DMS79 treated with DMSO at 0.1 percent for 48 hours (cell line): ENCODE measurements at places on chromosomes 7 and 10.

GRCh38 chr10:24425151-24425550 is 216.2 kb downstream of the KIAA1217 start:
- no peak for DNase-seq

- peak; percentile 75 for DNase-seq
These were observed 214.1 kb downstream of the TMEM178B start for GRCh38 chr7:141287936-141288335.

DNA sequence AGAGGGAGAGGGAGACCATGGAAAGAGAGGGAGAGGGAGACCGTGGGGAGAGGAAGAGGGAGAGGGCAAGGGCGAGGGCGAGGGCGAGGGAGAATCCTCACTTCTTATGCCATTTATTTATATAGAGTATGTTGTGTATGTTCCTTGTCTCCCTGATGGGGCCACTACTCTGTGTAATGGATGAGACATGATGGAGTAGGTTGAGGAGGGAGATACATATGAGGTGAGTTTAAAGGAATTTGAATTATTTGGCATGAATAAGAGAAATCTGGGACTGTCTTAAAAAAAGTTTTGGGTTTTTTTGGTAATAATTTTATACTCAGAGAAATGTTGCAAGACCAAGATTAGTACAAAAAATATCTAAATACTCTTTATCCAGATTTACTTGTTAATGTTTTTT is 20.1 kb downstream of the CCSER2 start:
- DNase-seq: no peak

DNA sequence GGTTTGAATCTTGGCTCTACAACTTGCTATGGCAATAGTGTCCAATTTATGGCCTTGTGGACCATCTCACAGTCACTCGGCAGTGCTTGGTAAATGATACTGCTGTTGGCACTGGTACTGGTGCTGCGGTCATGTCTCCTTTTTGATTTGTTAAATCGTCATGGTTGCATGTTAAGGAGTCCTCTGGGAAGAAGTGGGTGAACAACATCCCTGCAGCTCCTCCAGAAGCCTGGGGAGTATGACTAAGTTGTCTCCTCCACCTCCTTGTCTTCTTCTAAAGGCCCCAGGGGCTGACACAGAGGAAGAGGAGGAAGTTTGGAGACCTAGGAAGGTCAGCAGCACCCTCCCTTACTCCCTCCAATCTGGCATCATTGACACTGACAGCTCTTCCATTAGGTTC is 8.5 kb downstream of the ITPRIP start:
- DNase-seq: no peak

GRCh38 chr10:102923601-102924000 is 5.5 kb downstream of the CNNM2 start:
- no peak for DNase-seq

- no peak for DNase-seq
These were observed 168.9 kb downstream of the SLIT1 start for GRCh38 chr10:97016728-97017473.

- no peak for DNase-seq
These were observed 181.0 kb upstream of the TMEM106B start for GRCh38 chr7:12030116-12030515.

- no peak for DNase-seq
These were observed 85.8 kb downstream of the TNS3 start for GRCh38 chr7:47496056-47496665.

GRCh38 chr7:99248391-99249095 is 24.1 kb upstream of the MYH16 start:
- DNase-seq: no peak

DNA sequence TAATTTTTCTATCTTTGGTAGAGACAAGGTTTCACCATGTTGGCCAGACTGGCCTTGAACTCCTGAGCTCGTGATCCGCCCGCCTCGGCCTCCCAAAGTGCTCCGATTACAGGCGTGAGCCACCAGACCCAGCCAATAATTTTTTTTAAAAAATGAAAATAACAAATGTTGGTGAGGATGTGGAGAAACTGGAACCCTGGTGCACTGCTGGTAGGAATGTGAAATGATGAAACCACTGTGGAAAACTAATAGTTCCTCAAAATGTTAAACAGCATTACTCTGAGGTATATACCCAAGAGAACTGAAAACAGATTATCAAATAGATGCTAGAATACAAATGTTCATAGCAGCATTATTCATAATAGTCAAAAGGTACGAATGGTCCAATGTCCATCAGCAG is 23.0 kb upstream of the YWHAG start:
- no peak for DNase-seq

- DNase-seq: no peak
These were observed 181.7 kb downstream of the ST7 start for GRCh38 chr7:117134889-117135552.

DNA sequence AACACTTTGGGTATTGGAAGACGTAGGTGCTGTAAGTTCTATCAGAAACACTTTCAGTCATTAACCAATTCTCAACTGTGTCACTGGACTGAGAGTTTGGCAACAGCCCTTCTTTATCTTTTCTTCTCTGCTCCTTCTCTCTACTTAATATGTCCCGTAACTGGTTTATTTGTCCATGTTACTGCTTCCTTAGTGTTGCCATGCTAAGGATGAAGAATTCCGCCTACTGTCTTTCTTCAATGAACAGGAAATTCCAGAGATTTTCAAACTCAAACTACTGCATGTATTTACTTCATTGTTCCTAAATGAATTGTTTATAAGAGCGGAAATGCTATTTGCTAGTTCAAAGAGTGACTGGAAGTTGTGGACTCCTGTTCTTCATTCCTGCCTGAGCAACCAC is 143.7 kb downstream of the TAX1BP1 start:
- DNase-seq: no peak

DNA sequence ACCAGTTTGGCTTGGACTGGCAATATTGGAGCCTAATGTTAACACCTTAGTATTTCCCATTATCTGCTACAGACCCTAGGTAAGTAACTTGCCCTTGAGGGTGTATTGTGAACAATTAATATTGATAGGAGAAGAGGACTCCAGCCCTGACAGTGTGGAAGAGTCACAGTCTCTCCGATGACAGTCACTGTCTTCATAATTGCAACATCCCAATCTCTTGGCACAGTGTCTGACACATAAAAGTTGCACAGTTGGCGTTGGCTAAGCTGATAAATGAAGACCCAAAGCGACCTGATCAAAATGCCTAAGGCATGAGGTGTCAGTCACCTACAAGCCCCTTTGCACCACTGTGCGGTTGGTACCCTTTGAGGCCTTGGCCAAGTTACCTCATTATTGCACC is 154.7 kb upstream of the AOAH start:
- DNase-seq: no peak

- no peak for DNase-seq
These were observed 10.3 kb downstream of the ITPRIP start for GRCh38 chr10:104327745-104328645.

DNA sequence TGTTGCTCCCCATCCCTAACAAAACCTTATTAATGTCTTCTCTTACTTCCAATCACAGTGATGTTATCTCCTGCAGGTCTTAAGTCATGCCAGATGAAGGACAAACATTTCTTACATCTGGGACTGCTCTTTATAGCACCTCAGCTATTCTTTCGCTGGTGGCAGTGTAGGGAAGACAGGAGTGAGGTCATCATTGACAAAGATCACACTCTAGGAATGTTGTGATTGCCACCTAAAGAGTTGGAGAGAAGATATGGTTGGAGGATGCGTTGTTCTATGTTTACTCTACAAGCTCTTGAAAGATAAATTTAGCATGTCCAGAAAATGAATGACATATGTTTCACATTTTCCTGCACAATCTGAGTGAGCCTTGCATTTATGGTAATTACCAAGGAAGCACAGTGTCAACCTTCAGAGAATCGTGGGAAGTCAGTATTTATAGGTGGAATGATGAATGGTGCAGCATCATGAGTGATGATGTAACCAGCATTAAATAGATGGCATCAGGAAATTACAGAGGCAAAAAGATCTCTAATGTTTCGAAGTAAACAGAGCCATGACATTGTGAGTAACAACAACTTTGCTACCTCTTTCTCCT is 188.1 kb upstream of the STEAP1 start:
- DNase-seq: no peak

DNA sequence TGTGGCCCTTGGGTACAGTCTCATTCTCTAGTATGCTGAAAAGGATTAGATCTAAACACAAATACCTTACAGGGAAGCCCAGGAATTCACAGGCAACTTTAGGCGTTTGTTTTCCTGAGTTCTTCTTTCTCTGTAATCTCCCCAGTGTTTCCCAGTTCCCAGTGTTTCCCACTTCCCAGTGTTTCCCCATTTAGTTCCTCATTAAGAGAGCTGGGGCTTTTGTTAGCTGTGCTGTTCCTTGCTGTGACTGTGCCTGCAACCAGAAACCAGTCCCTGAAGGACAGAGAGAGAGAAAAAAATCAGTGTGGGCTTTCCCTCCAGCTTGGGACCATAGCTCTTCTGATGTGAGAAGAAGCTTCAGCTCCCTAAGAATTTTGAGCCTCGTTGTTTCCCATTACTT is 802.9 kb upstream of the COBL start:
- DNase-seq: no peak

GRCh38 chr10:123464430-123465323 is 201.5 kb upstream of the GPR26 start:
- DNase-seq: no peak

DNA sequence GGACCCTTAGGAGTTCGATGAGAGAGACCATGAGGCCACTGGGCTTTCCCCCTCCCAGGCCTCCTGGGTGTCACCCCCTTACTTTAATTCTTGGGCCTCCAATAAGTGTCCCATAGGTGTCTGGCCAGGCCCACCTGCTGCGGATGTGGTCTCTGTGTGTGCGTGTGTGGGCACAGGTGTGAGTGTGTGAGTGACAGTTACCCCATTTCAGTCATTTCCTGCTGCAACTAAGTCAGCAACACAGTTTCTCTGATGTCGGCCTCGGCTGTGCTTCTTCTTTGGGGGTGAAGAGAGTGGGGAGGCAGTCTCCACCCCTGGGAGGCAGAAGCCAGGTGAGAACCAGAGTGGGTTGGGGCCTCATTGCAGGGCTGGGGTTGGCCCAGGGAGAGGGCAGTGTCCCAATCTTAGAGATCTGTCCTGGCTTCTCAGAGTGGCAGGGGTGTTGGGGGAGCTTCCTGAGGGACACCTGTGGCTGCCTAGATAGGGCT is 1.5 kb downstream of the PVRIG start:
- DNase-seq: no peak

DNA sequence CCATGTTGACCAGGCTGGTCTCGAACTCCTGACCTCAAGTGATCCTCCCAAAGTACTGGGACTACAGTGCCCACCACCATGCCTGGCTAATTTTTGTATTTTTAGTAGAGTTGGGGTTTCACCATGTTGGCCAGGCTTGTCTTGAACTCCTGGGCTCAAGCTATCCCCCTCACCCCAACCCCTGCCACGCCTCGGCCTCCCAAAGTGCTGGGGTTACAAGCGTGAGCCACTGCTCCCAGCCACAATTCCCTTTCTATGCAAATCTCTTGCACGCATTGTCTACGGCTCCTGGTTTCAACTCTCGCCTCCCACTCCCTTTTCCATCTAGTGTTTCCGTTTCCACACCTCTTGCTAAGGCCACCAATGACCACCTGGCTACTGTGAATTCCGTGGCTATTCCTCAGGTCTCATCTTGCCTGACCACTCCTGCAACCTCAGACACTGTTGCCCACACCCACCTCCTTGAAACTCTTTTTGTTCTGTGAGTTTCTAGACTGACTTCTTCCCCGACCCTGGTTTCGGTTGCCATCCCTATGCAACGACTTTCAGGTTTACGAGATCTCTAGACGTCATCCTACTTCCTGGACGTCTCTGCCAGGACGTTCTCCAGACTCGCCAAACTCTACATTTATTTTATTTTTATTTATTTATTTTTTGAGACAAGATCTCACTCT is 3.4 kb downstream of the CLDN3 start:
- no peak for DNase-seq

GRCh38 chr7:159008417-159008816 is 136.2 kb downstream of the VIPR2 start:
- no peak for DNase-seq
